ENCODE measurements at places on chromosomes 6 and 20.

DNA sequence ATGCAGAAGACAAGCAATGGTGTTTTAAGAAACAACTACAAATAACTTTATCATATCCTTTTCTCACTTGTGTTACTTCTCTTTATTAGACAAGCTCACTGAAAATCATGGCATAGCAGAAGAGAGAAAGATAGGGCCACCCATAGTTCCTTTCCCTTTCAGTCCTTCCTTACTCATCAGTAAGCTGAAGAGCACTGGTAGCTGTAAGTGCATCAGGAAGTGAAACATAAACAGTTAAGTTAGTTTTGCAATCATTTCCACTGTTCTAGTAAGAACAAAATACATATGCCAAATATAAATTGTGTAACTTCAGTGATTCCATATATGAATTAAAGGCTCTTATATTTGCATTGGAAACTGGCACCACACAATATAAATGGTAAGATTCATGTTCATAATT is 220.1 kb downstream of the HACE1 start:
- DNase-seq: no peak

- no peak for DNase-seq
Measured at GRCh38 chr6:68693271-68693670, 58.2 kb downstream of the ADGRB3 start.

GRCh38 chr6:159716247-159717096 is 10.8 kb upstream of the WTAP start:
- DNase-seq: no peak

DNA sequence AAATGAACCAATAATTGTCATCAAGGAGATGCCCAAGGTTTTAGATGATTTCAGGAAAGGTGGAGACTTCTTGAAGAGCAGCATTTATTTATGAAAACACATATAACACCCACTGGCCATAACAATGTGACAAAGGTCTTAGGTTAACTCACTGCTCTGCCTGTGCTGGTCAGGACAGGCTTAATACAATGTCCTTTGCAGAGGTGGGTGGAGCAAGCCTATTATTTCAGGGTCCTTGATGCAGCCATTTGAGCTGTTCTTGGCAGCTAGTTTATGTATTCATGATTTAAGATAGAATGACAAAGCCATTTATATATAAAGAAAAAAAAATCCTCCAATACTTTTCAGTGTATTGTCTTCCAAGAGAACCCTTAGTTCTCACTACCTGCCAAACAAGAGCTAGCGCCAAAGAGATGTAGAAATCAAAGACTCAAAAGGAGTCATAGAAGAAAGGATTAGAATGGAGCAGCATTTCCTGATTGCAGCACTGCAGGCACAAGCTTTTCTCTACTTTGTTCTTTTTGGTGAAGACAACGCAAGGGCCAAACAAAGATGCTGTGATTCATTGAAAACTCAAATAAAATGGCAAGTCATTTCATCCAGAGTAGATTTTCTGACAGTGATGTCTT is 124.3 kb upstream of the TSHZ2 start:
- no peak for DNase-seq

- no peak for DNase-seq
Measured at GRCh38 chr6:32974016-32974333, 5.6 kb downstream of the BRD2 start.

DNA sequence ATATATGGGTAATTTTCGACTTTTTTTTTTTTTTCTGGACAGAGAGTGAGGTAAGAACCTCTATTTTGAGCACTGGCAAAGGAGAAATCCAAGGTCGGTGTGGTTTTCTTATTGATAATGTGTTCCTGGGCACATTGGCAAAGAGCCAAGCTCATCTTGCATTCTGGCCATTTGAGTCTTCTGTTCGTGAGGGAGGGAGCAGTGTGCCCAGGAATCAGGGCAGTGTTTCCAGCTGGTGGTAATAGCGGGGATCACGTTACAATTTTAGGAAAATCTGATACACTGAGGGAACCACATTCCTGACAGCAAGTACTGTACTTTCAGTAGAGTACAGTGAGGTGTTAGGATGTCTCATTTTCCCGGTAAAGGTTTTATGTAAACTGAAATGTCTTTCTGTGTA is 442.3 kb upstream of the MAP3K7 start:
- no peak for DNase-seq

DNA sequence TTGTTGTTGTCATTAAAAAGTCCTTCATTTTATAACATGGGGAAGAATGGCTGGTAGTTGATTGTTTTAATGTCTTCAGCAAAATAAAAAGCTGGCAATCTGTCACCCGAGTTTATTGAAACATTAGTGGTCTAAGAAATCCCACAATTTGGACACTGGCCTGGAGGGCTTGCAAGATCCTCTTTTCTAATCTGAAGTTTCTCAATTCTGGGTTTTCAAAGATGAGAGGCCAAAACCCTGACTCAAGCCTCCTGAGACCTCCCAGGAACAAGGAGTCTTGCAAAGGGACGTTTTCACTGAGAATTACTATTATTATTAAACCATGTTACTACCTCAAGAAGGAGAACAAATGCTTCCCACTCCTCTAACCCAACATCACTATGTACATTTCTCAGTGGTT is 19.5 kb downstream of the MAP1LC3A start:
- DNase-seq: no peak

- no peak for DNase-seq
Measured at GRCh38 chr6:114042267-114043016, 71.5 kb upstream of the HDAC2 start.

- DNase-seq: no peak
Measured at GRCh38 chr6:152124429-152125074, 317.1 kb downstream of the ESR1 start.

- no peak for DNase-seq
Measured at GRCh38 chr20:32474967-32475811, 109.9 kb downstream of the NOL4L start.

DNA sequence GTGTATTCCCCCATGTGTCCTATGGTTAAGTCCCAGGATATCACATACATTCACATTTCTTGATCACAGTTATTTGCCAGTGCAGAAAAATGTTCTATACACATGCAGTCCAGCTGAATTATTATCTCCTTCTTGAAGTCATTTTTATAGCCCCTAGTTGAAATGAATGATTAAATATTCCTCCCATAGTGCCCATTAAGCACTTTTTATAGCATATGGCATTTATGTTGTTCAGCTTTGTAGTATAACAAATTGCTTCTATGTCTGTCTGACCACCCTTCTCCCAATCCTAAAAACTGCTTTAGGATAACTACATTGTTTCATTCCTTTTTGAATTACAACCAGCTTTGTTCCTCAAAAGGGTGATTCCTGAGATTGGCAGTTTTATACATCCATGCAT is 123.5 kb downstream of the ADGRB3 start:
- DNase-seq: no peak

- DNase-seq: no peak
Measured at GRCh38 chr20:55597526-55597925, 407.8 kb downstream of the CBLN4 start.

- DNase-seq: no peak
Measured at GRCh38 chr6:11732036-11732631, 46.5 kb downstream of the ADTRP start.

DNA sequence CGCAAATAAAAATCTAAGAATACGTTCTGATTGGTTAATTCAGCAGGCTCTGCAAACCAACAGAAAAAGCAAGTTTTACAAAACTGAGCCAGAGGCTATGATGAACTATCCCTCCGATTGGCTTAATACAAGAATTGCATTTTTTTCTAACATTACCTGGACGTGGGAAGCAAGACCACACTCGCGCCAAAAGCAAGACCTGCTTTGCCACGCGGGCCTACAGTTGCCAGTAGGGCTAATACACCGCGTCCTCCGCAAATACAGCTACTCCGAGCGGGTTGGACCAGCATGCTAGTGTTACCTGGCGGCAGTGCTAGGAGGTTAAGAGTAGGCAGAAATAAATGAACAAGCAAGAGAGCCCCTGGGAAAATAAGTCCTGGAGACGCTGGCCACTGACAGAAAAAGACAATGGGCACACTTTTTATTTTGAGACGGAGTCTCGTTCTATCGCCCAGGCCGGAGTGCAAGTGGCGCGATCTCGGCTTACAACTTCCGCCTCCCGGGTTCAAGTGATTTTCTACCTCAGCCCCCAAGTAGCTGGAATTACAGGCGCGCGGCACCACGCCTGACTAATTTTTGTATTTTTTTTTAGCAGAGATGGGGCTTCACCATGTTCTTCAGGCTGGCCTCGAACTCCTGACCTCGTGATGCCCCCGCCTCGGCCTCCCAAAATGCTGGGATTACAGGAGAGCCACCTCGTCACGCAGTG is 131.9 kb upstream of the BTN3A2 start:
- DNase-seq: no peak

- no peak for DNase-seq
Measured at GRCh38 chr6:50905297-50905696, 86.6 kb downstream of the TFAP2B start.

GRCh38 chr6:36118550-36119107 is 11.7 kb upstream of the MAPK13 start:
- DNase-seq: peak; percentile 32

GRCh38 chr6:45556828-45557227 is 179.1 kb upstream of the SUPT3H start:
- DNase-seq: no peak

DNA sequence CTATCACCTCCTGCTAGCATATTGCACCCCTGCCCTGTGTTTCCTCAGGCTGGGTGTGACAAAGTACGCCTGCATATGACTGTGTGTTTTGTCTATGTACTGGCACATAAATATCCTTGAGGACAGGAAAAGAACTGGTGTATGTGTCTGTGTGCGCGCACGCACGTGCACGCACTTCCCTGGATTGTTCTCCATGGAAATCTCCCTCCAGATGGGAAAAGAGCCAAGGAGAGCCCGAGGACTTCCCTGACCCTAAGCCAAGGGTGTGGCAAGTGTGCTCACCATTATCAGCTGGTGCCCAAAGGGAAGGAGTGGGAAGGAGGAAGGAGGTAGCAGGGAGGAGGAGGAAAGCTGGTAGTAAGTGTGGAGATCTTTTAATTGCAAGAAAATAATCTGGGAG is 117.6 kb downstream of the HIVEP2 start:
- DNase-seq: no peak

All from effector CD8-positive, alpha-beta T cell (primary cell).